ENCODE measurements at places on chromosomes 11 and 22.

GRCh38 chr11:128894286-128894681 is 3.1 kb downstream of the KCNJ5 start:
- no peak for DNase-seq

DNA sequence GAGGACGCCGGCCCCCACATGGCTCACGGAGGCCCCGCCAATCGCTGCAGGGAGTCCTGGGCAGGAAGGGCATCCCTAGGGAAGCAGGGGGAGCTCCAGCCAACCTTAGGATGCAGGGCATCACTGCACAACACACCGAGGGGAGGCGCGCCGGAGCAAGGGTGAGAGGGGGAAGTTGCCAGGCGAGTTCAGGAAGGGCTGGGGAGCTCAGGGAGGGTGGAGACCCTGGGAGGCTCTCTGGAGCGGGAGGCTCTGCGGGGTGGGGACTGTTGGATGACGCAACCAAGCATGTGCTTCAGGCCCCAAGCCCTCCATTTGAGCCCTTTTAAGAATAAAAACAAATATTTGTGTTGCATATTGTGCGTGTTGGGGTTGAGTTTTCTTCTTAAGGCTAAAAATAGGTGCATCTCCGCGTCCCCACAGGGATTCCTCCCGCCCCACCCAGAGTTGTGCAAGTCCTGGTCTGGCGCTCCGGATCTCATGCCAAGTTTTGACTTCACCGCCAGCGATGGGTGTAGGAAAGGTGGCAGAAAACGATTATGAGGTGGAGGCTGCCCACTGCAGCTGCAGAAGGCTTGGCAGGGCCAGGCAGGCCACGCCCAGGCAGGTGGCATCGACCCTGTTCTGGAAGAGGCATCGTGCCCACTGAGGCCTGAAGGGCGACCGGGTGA is 65.2 kb downstream of the WNT7B start:
- no peak for DNase-seq

- no peak for DNase-seq
Observed at GRCh38 chr22:27404441-27404840, 397.1 kb downstream of the MN1 start.

- DNase-seq: peak; percentile 43
Observed at GRCh38 chr11:14029440-14029839, 66.9 kb downstream of the SPON1 start.

DNA sequence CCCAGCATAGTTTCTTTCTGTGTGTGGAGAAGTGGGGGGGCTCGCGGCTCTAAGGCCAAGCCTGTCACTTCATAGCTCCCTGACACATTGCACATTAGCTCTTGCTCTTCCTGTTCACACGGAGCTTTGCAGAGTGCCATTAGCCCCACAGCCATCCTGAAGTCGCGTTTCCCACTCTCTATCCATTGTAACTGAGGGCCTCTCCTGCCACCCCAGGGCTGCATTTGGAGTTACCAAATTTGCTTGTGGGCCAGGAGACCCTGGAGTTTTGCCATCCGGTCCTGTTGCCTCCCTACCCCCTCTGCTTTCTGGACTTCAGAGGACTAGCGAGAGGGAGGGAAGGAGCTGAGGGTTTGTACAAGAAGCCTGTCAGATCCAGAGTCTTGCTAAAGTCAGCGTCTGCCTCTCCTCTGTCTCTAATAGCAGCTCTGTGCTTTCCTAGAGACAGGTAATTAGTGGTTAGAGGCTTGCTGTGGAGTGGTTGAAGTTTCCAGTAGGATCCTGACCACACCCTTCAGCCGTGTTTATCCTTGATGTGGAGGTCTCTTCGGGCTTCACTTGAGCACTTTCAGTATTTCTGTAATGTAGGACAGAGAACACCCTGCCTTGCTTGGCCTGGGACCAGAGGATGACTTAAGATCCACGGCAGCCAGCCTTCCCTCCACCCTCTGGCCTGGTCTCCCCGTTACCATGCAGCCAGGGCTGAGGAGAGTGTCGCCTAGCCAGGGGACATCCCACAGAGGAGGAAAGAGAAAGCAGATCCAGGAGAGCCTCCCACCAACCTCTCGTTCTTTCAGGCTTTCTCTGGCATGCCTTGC is 14.1 kb downstream of the DCPS start:
- peak; percentile 90 for DNase-seq

GRCh38 chr11:32139896-32140520 is 49.1 kb downstream of the RCN1 start:
- no peak for DNase-seq

GRCh38 chr11:69436041-69436982 is 45.2 kb upstream of the LINC01488 start:
- DNase-seq: no peak

DNA sequence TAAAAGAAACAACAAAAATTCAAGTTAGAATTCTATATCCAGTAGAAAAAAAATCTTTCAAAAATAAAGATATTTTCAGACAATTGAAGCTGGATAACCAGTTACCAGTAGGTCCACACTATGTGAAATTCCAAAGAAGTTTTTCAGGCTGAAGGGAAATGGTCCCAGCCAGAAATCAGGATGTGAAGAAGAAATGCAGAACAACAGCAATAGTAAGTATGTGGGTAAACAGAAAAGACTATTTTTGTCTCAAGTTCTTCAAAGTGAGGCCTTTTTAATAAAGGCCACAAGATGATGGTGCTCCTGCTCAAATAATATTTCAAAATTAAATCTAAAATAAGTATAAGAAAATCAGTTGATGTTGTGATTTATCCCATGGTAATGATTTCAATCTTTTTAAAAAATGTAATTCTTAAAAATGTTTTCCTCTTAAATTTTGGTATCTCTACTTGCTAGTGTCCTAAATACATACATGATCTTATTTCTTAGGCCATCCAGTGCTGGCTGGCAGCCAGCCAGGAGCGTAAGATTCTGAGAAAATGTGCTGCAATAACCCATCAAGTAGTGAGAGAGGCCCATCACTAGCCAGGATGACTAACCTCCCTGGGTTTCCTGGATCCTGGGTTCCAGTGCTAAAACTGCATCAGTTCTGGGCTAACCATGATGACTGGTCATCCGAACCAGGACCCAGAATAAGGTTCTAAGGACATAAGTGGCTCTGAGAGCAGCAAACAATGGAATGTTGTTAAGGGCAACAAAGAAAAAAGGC is 15.6 kb upstream of the UCP3 start:
- DNase-seq: peak; percentile 13

- DNase-seq: no peak
Observed at GRCh38 chr11:57599381-57599780, 1.9 kb downstream of the SERPING1 start.

Measured in Daoy (cell line).